OCI-M1 (cell line): ENCODE measurements at places on chromosomes 2 and 18.

- DNase-seq: no peak
Observed at GRCh38 chr2:219596954-219597551, 604 bp upstream of the STK11IP start.

DNA sequence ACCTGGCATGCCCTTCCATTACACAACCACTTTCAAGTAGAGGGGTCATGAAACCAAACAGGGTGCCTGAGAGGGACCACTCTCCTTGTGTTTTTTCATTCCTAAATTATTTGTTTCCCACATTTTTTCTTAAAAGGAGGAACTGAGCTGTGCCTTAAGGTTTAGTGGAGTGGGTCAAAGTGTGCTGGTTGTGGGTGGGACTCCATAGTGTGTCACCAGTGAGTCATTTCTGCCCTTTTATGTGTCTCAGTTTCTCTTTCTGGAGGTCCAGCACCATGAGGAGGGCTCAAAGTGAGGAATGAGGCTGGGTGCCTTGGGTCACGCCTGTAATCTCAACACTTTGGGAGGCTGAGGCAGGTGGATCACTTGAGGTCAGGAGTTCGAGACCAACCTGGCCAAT lies 37.8 kb downstream of the COMMD1 start:
- DNase-seq: no peak

DNA sequence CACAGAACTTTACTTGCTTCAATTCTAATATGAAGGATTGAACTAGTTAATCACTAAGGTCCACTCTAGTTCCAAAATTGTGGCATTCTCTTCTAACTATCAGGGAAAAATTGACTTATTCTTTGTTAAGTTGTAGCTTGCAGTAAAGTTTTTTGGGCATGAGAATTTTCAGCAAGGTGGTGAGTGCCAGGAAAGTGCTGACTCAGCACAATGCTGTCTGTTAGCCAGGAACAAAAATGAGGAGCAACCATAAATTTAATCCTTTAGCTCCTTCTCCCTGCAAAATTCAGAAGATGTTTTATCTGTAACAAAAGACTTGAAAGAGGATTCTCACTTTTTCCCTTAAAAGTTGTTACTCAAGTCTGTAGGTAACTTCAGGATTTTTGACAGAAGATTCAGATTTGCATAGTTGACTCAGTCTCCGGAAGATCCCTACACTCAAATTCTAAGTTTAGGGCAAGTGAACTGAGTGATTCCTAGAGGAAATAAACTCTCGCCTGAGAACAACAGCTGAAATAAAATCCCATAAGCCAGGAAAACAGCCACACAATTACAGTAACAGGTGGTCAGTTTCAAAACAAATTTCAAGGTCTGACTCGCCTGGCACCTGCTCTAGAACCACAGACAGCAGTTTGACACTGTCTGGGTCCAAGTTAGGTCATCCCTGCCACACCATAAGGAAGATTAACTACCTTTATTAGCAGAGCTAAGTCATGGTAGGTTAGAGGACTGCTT lies 20.2 kb upstream of the DARS1 start:
- no peak for DNase-seq

GRCh38 chr18:21774722-21775121 lies 34.1 kb downstream of the MIB1 start:
- DNase-seq: no peak

DNA sequence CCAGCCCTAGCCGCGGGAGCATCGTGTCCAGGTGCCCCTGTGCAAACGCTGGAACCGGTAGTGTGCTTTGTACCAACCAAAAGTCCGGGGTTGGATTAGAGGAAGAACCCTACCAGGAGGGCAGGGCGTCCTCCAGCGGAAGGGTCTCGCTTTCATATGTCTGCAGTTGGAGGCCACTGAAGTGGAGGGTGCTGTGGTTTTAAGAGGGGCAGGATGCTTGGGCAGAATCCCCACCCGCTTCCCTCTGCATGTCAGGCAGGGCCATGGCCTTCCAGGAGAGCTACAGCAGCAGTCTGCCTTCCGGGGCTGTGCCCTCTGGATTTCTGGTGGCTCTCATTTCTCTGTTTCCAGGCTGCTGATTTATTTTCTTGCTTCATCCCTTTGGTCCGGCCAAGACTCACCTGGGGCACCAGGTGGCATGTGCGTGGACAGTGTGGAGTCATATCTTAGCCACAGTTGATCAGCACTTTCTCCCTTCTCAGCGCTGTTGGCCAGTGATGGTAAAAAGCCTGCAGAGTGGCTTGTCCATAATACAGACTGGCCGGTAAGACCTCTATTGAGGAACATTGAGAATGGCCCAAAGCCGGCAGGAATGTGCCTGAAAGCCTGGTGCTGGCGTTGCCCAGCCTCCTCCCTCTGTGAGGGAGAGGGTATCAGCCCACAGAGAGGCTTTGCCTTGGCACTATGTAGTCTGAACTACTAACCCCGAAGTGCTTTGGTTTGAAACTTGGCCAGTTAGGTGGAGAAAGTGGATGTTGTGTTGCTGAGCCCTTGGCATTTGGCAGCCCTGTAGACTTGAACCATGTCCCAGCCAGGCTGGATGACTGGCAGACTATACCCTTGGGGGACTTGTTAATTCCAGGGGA lies 1.8 kb downstream of the AGAP1 start:
- peak; percentile 78 for DNase-seq

DNA sequence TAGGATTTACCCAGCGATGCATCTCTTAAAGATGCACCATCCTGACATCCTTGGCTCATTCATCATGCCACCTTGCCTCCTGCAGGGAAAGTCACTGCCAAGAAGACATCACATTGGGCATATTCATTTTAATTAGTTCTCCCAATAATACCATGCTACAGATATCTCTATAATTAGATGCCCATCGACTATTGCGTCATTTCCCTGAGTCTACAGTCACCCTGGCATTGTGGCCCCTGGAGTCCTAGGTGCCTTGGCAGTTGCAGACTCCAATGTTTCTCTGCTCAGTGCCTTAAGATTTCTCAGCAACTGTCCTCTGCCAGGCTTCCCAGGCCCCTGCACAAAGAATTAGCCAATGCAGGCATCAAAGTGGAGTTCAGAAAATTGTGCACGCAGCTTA lies 32.6 kb downstream of the RDH14 start:
- DNase-seq: no peak

GRCh38 chr2:195342061-195342460 lies 315.0 kb upstream of the SLC39A10 start:
- peak; percentile 57 for DNase-seq

DNA sequence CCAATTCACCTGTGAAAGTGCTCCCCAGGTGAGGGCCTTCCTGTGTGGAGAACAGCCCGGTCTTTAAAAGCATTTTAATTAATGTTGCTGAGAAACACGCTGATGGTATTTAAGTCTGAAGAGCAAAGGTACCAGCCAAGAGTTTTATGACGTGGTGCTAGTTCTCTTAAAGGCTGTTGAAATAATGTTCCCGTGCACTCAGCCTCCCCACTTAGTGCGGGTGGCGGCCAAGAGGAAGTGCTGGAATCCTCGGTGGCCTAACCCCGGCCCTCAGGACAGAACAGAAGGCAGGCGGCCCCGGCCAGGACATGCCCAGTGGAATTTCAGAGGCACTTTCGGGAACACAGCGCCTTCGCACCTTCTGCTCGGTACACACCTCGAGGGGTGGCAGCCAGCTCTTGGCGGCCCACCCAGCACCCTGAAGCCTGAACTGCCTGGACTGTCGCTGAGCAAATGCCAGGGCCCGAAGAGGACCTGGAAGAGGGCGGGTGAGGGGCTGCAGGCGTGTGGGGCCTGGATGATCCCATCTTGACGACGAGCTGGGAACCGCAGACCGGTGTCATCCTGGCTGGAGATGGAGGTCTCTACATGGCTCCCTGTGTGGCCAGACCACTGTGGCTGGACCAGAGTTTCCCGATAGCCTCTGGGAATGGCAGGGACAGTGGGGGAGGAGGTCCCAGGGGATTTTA lies 142.9 kb downstream of the ASB1 start:
- DNase-seq: no peak

GRCh38 chr2:159882130-159882745 lies 84.2 kb upstream of the CD302 start:
- no peak for DNase-seq

DNA sequence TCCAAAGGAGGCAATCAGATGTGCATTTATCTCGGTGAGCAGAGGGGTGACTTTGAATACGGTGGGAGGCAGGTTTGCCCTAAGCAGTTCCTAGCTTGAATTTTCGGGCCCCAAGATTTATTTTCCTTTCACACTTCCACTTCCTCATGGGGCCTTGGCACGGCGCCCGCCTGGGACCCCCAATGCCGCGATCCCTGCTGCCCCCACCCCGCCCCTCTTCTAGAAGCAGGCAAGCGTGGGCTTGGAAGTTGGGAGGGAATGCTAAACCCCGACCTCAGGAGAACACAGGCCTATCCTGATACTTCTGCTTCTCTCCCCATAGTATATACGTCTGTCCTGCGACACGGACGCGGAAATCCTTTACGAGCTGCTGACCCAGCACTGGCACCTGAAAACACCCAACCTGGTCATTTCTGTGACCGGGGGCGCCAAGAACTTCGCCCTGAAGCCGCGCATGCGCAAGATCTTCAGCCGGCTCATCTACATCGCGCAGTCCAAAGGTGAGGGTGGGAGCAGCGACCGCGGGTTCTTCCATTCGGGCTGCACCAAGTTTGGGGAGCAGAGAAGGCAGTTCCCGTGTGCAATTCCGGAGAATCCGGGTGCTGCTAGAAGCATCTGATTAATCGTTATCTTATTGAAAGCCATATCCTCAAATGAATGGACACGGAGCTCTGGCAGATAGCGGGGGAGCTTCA lies 21.6 kb downstream of the TRPM8 start:
- DNase-seq: no peak

- no peak for DNase-seq
Observed at GRCh38 chr2:168561991-168562390, 105.9 kb downstream of the CERS6 start.

- DNase-seq: no peak
Observed at GRCh38 chr2:37052600-37053332, 31.4 kb downstream of the HEATR5B start.

DNA sequence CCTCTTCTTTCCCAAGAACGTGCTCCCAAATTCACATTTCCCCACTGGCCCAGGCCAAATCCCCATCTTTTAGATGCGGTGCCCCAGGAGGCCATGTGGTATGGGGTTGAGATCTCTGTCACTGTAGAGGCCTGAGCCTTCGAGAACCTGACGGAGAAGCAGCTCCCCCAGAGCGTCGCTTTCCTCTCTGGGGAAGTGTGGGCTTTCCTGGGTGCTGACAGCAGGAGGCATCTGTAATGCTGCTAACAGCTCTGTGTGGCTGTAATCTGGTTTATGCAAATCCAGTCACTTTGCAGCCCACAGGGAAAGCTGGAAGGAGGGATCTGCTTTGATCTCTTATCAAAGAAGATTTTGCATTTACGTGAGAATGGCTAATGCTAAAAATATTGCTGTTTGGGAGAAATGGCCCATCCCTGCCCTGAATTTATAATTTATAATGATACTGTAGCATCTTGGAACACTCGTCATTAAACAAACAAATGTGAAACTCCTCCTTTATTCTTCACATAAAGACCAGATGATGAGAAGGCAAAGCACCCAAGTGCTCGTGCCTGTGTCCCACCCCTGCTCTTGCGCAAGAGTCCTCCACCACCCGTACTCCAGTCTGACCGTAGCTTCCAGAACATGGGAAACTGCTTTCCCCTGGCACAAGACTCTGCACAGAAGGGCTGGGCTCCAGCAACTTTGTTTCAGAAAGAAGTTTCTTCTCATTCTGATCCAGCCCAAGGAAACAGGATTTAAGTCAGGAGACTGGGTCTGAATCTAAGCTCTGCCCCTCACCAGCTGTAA lies 109.9 kb upstream of the EPC2 start:
- no peak for DNase-seq

GRCh38 chr2:137675584-137676327 lies 288.5 kb upstream of the HNMT start:
- no peak for DNase-seq

- DNase-seq: no peak
Observed at GRCh38 chr2:49686291-49686690, 532.0 kb upstream of the FSHR start.

GRCh38 chr2:189131991-189132390 lies 47.6 kb downstream of the COL5A2 start:
- DNase-seq: no peak

GRCh38 chr2:199339891-199340605 lies 117.7 kb downstream of the SATB2 start:
- DNase-seq: no peak

GRCh38 chr18:644395-645004 lies 13.0 kb upstream of the TYMS start:
- DNase-seq: peak; percentile 52

- DNase-seq: peak; percentile 31
Observed at GRCh38 chr2:105919826-105920225, 175.1 kb downstream of the NCK2 start.

DNA sequence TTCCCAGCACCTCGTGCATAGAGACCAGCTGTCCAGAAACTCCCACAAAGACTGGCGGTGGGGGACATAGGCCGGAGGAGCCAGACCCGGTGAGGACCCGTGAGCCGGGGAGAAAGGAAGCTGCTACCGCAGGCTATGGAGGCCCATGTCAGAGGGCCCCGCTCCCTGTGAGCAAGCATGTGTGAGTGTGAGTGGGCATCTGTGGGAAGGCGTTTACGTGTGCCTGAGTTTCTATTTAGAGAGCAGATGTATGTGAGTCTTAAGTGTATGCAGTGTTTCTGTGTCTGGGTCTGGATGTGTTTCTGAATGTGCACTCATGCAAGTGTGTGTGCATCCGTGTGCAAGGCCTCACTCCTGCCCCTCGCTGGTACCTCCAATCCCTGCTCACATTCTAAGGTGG lies 187.8 kb upstream of the RAB6C start:
- no peak for DNase-seq

GRCh38 chr2:9984217-9984739 lies 32.8 kb downstream of the GRHL1 start:
- DNase-seq: peak; percentile 82

DNA sequence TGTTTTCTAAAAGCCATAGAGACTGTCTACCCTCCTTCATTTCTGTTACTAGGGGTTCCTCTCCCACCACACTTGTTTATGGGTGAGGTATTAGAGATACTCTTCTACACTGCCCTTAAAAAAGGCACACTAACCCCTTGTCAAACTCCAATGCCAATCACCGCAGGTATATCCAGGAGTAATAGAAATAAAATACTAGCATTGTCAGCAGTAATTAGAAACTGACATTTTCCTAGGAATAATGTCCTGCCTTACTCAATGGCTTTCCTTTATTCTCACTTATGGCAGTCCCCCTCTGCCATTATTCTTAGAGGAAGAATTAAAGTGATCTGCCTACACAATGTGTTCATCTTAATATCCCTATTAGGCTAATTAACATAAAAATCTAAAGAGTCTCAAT lies 5.0 kb upstream of the BUB1 start:
- DNase-seq: no peak

DNA sequence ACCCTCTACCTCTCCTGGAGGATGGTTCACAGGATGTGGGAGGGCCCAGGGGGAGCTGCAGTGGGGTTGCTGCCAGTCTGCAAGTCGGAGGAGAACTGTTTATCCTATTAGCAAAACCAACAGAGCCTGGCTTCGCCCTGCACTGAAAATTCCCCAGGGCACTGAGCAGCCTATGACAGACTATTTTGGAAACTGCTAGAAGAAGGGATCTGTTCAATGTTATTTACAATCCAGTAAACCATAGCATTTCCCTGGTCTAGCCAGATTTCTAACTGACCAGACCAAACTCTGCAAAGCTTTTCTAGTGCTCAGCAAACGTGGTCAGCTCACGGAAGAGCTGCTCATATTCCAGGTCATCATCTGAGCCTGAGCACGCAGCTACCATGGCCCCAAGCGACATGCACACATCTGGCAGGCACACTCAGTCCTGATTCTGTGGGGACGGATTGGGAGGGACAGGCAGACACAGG lies 64.8 kb upstream of the PID1 start:
- DNase-seq: no peak

- DNase-seq: no peak
Observed at GRCh38 chr2:177535958-177536504, 143.5 kb downstream of the AGPS start.
